ENCODE measurements at places on chromosomes 11 and 22. TPM values are rescaled to one million over a fixed set of nuclear protein-coding genes. Genes with fewer than 3 reads are reported as not detected.

The HEPHL1 gene
- not detected for total RNA-seq

- DNase-seq = no peak
Measured at GRCh38 chr11:126357055-126357962, 1.8 kb downstream of the ST3GAL4 start.

- no peak for DNase-seq
Measured at GRCh38 chr11:32851251-32851650, 21.5 kb downstream of the PRRG4 start.

The PRDM10 gene
- total RNA-seq = 2.4 TPM

The CFAP300 gene
- total RNA-seq = 8.3 TPM

- DNase-seq = no peak
Measured at GRCh38 chr11:126434950-126435335, 79.5 kb downstream of the ST3GAL4 start.

DNA sequence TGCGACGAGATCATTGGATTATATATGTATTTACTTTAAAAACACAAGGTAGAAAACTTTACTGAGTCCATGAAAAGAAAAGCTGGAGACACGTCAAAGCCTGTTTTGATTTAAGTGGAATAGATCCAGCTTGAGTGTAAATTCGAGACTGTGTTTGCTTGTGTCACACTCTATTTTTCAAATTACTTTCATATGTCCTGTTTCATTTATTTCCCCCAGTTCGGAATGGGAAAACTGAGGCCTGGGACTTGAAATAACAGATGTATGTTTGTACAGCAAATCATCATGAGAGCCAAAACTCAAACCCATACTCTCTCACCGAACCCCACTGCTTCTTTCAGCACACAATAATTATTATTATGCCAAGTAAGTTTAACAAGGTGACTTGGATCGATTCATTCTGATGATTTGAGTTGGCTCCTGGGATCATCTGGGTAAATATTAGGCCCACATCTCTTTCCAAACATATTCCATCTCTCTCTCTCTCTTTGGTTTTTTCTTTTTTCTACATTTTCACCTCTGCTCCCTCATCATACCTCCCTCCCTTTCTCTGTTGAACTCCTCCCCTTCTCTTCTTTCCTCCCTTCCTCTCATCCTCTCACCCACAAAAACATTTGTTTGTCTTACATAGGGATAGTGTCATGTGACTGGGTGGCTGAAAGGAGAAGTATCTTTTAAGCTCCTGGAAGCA lies 21.2 kb downstream of the FZD4 start:
- DNase-seq = no peak

- no peak for DNase-seq
Measured at GRCh38 chr22:29073618-29074275, 912 bp downstream of the KREMEN1 start.

DNA sequence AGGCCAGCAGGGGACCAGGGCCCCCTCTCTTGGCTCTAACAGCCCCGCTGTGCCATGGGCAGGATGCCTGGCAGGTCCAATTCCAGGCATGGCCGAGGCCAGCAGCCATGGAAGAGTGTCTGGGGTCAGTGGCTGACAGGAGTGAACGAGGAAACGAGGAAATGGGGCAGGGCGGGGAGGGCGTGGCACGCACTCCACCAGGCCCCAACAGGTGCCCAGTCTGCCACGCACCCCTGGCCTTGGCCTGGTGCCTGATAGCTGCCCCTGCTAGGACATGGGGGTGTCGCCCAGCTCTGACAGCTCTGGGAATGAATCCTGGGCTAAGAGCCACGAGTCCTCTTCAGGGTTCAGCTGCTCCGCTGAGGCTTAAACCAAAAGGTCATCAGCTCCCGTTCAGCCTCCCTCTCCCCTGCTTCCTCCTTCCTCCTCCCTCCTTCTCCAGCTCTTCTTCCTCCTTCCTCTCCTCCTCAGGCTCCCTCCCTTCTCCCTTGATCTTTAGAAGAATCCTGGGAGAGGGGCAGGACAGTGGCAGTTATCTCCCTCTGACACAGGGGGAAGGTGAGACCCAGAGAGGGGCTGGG lies 11.5 kb upstream of the TBC1D22A start:
- no peak for DNase-seq

DNA sequence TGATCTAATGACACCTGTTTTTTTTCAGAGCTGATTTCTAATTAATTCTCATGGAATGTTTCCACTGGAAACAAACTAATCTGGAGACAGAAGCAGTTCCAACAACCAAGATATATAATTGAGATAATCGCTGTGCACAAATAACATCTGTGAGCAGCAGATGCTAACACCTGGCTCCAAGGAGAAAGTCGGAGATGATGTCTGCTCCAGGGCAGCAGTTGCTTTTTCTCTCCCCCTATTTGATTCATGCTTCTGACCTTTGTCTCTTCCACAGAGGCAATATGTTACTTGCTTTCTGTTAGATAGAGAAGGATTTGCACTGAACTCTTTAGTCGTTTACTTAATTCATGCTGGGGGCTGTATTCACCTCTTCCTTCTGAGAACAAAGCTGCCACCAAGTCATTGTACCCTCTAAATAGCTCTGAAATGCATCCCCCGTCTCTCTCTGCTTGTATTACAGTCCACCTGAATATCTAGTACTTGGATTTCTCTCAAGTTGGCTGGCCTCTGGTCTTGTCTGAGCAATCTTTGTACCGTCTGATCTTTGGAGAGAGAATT lies 187.4 kb downstream of the MYO18B start:
- DNase-seq = no peak

DNA sequence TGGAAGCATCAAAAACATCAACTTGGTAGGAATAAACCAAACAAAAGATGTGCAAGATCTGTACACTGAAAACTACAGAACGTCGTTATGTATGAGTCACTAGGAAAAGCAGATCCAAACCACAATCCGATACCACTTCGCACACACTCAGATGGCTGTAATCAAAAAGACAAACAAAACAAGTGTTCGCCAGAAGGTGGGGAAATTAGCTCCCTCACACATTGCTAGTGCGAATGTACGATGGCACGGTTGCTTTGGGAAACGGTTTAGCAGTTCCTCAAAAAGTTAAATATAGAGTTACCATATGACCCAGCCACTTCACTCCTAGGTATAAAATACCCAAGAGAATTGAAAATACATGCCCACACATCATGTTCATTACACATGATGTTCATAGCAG lies 14.8 kb upstream of the CARD10 start:
- peak; percentile 60 for DNase-seq

DNA sequence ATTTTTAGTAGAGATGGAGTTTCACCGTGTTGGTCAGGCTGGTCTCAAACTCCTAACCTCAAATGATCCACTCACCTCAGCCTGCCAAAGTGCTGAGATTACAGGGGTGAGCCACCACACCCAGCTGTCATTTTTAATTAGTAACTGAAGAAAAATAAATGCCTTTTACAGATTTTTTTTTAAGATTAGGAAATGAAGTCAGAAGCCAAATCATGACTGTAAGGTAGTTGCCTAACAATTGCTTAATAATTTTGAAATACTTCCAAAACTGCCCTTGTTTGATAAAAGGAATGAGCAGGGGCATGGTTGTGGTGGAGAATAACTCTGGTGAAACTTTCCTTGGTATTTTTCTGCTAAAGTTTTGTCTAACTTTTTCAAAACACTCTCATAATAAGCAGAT lies 98.9 kb upstream of the SLC5A12 start:
- DNase-seq = peak; percentile 58

DNA sequence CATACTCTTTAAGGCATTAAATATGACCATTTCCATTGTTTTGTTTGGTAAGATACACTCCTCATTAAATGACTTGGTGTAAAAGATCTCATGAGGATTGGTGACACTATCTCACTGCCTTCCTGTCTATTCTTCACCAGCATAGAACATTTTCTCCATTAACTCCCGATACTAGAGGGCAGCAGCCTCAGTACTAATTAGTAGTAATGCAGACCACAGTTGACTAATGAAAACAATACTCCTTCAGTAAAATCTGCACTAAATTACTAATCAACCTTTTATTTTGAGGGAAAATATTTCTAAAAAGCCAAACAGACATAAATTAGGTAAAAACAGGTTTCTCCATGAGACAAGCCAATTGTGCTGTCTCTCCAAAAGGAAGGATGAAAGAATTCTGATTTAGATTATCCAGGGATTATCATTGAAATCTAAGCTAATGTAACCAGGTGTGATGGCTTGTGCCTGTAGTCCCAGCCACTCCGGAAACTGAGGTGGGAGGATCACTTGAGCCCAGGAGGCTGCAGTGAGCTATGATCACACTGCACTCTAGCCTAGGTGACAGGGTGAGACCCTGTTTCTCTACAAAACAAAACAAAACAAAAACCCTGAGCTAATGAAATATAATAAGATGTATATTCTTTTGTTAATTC lies 9.4 kb downstream of the PGM2L1 start:
- DNase-seq = peak; percentile 30

The TEF gene
- total RNA-seq = 8.6 TPM

- no peak for DNase-seq
Measured at GRCh38 chr22:44669561-44669976, 32.4 kb upstream of the PRR5 start.

- no peak for DNase-seq
Measured at GRCh38 chr11:64000026-64000739, 13.9 kb downstream of the OTUB1 start.

- no peak for DNase-seq
Measured at GRCh38 chr11:97847730-97848129, 1173.0 kb upstream of the CNTN5 start.

Measured in H4 (cell line).